ENCODE measurements at places on chromosomes 13 and 19. TPM values are rescaled to one million over a fixed set of nuclear protein-coding genes. Genes with fewer than 3 reads are reported as not detected.

- DNase-seq = no peak
These were observed 1063.5 kb upstream of the PCDH9 start for GRCh38 chr13:68293631-68294030.

Gene WDR88
- total RNA-seq = not detected

GRCh38 chr19:2240881-2241760 is 4.5 kb downstream of the SF3A2 start:
- DNase-seq = no peak

- no peak for DNase-seq
These were observed 85.8 kb downstream of the SLC10A2 start for GRCh38 chr13:102980331-102980982.

- no peak for DNase-seq
These were observed 99.5 kb downstream of the SIPA1L3 start for GRCh38 chr19:38006361-38007045.

DNA sequence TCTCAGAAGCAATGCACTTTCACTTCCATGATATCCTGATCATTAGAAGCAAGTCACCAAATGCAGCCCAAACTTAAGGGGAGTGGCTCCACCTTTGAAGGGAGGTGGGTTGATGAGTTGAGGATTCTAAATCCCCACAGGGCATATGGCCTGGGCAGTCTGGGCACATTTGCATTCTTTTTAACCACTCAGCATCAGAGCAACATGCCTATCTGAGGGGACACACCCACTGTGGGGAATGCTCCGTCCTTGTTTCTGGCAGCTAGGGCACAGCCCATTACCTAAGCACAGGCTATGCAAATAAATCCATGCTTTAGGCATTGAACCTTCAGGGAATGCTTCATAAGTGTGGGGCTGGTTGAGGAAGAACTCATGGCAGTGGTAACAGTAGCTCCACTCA is 12.3 kb upstream of the SACS start:
- DNase-seq = no peak

Gene DENND1C
- total RNA-seq = 105 TPM

DNA sequence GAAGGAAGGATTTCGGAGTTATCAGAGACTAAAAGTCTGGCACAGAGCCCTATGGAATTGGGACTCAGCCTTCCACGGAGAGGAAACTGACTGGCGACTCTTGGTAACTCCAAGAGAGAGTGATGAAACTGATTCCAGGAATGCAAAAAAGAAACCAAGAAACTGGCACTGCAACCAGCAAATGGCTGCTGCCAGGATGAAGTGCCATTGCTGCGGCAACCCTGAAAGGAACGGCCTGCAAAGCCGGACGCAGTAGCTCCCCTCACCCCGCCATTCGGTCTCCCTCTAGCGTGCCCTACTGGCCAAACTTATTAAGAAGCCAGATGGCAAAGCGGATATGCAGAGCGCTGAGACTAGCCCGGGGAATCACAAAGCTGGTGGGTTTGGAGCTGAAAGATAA is 236.0 kb downstream of the PCDH9 start:
- DNase-seq = no peak

Gene FBL
- total RNA-seq = 336 TPM

DNA sequence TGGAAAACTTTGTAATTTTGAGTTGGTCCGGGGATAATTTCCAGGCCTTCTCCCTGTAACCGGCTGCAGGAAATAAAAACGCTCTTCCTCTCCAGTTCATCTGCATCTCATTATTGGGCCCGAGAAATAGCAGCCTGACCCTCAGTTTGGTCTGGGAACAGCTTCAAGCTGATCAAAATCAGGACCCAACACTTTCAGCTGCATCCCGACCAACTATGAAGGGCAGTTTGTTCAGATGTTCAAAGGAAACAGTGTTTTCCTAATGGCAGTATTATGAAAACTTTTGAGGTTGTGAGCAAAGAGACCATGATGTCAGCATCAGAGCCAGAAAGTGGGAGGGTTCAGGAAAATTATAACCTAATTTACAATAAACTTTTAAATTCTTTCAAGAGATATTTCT is 35.7 kb downstream of the STK24 start:
- no peak for DNase-seq

Gene CPB2
- not detected for total RNA-seq

DNA sequence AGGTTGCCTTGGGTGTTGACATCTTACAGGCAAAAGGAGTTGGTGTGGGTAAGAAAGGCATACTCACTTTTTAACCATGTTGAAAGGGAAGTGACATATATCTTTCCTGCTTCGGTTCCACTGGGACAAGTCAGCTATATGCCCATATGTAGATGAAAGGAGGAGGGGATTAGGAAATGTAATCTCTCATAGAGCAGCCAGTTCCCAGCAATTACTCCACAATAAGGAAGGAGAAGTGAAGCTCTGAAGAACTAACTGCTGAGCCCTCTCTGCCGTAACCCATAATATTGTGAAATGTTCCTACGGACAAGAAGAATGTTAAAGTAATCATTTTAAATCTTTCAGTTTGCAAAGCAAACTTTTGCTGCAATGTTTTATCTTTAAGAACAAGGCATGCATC is 82.2 kb downstream of the EDNRB start:
- DNase-seq = no peak

- no peak for DNase-seq
These were observed 45.8 kb downstream of the RFX2 start for GRCh38 chr19:6064336-6065073.
